ENCODE measurements at places on chromosomes 11 and 22. TPM values are rescaled to one million over a fixed set of nuclear protein-coding genes. Genes with fewer than 3 reads are reported as not detected.
A peak's percentile ranks its signal among the peaks of the same experiment; 100 is the strongest.

DNA sequence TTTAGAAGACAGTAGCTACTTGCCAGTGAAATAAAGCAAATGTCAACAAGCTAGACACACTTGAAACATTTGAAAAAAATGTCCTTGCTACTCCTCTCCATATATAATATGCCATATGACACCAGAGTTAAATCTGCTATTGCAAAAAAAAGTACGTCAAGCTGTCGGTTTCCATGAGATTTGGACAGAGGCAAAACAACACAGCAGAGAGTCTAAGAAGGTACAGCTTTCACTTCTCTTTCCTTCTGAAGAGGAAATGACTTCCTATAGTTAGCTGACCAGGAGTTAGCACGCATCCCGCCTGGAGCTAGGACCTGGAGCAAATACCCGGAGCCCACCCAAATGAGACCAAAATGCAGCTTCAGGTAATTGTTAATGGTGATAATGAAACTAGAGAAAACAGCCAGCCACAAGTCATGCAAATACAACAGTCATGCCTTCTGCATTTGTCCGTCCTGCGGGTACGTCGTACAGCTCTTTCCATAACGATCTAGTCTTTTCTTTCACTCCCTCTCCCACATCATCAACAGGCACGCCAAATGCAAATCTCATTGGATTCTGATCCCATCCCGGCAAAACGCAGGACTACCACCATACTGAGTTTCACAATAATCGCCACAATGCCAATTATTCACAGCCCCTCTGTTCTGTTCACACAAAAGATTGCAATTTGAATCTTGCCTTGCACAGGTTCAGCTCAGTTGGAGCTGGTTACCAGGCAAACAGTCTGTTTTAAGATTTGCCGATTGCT, 395.0 kb upstream of the CCDC90B start:
- DNase-seq = no peak

- no peak for DNase-seq
These were observed 17.9 kb upstream of the FGF19 start for GRCh38 chr11:69721745-69722144.

DNA sequence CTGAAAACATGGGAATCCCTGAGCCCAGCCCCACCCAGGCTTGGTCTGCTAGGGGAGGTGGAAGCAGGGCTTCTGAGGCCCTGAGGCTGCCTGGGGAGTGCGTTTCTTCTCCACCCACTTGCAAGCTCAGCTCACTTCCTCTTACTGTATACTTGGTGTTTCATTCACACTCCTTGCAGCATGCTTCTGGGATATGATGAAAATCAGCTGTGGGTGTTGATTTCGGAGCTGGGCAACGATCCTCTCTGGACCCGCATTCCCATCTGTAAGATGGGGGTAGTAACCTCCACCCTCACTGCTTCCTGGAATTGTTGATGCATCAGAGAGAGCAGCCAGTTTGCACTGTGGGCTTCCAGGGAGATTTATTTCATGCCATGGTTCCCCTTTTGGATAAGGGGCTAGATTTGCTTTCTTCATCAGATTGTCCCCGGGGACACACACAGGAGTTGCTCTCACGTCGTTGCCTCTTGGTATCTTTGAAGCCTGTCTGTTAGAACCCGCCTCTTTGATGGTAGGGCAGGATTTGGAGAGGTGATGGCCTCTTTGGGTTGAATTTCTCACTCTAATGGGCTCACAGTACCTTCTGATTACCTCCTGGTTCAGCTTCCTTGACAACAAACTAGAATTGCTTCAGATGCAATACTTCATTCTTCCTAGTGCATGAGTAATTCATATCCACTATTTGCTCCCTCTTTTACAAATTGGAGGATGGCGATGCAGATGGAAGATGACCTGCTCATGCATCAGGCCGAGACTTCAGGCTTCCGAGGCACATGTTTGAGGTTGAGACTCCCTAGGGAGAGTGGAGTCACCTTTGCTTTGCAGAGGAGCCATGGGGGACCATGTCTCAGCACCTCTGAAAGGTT, 40.4 kb downstream of the BCR start:
- DNase-seq = no peak

DNA sequence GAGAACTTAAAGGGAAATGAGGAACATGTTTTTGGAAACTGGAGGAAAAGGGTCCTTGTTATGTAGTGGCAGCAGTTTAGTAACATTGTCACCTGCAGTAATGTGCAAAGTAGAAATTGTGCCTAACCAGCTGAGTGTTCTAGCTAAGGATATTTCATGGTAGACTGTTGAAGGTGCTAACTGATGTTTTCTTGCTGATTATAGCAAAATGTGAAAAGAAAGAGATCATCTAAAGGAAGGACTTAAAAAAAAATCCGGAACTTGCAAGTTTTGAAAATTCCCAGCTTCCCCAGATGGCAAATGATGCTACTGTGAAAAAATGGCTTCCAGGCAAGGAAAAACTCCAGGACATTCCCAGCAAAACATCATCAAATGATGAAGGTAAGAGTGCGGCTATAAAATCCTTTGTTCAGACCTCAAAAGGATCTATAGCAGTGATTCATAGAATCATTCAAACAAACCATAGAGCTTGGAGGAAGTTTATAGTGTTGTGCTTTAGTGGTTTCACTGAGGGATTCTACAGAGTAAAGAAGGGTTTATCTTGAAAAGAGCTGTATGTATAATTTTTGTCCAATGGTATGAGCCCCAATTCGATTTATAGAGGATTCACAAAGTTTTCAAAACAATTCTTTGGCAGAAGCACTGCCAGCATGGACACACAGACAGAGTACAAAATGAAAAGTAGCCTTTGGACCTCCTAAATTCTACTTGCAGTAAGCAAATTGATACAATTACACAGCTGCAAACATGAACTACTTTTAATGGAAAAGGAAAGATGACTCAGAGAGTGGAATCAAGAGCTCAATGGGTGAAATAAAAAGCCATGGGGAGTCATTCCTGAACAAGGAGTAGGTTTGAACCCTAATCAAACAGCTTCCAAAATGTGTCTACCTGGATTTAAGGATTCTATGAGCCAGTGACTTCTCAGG, 4.3 kb upstream of the TRIM44 start:
- DNase-seq = no peak

DNA sequence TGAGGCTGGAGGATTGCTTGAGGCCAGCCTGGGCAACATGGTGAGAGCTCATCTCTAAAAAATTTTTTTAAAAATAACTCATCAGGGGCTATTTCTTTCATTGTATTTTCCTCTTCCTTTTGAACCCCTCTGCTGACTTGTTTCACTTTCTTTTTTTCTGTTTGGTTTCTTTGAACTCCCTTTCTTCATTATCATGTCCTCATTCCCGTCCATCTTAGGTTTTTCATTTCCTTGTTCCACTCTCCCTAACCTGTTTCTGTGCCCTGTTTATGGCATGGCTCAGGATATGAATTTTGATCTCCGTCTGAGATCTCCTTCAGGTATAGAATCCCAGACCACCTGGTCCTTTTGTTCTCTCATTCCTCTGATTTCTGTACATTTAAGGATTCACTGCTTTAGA, 12.5 kb downstream of the MARK2 start:
- DNase-seq = no peak

DNA sequence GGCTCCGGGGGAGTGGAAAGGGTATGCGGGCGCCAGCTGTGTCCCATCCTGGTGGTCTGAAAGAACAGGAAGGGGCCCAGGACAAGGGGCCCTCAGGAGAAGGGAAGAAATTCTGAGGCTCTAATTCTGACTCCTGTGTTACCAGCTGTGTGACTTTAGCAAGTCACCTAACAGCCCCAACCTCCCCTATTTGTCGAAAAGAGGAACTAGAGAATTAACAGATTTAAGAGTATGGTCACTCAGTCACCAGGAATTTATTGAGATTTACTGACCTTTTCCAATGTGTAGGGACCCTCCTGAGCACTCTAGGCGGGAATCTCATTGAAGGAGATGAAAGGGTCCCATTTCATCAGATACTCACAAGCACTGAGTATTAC, 14.6 kb downstream of the RPS6KA4 start:
- DNase-seq = no peak

GRCh38 chr11:67002921-67003411, 20.0 kb upstream of the SYT12 start:
- peak; percentile 91 for DNase-seq

DNA sequence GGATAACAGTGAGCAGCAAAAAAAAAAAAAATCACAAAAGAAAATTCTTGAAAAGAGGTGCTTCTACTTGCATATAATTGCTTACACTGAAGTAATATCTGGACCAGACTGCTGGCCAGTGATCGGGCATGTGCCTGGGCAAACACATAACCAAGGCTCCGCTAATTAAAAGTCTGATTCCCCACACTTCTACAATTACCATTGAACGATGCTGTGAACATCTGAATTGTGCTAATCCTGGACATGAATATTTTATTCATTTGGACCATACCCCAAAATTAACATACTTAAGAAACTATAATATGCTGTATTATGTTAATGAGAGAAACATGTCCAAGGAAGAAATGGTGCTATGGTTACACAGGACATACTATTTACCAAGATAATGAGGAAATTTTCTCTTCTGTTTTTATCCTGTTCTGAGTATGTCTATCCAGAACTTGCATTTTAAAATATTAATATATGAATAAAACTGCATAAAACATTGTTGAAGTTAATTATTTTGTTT, 69.8 kb downstream of the LRRC4C start:
- no peak for DNase-seq

DNA sequence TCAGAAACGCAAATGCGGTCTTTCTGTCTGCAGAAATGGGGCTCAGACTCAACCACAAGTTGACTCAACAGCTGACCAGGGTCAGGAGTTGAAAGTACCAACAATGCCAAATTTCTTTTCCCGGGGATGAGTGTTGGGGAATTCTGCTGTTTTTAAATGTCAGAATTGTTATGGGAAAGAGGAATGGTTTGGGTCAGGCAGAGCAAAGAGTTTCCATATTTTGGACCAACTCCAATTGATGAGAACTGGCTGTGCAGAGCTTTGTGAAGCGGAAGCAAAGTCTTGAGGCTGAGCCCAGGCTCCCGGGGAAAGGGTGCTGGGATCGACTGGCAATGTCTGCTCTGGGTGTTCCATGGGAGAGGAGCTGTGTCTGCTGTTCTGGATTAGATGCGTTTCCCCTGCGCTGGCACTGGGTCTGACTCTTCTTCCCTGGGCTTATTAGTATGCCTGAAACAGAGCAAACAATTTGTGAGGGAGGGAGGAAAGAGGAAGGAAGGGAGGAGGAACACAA, 36.2 kb downstream of the TXN2 start:
- no peak for DNase-seq

DNA sequence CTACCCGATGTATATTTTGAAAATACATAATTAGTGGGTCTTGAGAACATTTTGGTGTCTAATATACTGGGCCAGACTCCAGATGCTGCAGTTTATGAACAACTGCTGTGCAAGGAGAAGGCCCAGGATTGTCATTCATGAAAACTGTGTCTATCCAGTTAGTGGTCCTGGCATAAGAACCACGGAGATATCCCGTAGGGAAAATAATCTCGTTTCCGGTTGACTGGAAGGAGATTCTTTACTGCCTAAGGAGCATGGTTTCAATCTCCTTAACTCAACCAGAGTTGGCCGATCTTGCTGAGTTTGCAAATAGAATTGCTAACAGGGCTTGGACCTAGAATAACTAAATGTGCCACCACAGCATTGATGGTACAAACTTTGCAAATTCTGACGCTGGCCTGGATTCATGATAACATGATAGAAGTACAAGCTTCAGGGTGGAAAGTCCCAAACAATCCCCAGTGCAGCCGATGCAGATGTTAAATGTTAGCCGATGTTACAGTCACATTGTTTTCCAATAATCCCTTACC, 4.6 kb upstream of the RTCB start:
- no peak for DNase-seq

The ARAP1 gene
- total RNA-seq = 37.5 TPM

The TFIP11 gene
- total RNA-seq = 19.8 TPM

The OR8D1 gene
- total RNA-seq = not detected

The POU2AF1 gene
- 0.38 TPM for total RNA-seq

The RIN1 gene
- 0.93 TPM for total RNA-seq

The GGT1 gene
- total RNA-seq = 166 TPM

The FGF4 gene
- not detected for total RNA-seq

The NXPE4 gene
- not detected for total RNA-seq
